ENCODE measurements at places on chromosomes 3 and 15.

- no peak for DNase-seq
Measured at GRCh38 chr15:68781217-68781616, 39.5 kb downstream of the ANP32A start.

DNA sequence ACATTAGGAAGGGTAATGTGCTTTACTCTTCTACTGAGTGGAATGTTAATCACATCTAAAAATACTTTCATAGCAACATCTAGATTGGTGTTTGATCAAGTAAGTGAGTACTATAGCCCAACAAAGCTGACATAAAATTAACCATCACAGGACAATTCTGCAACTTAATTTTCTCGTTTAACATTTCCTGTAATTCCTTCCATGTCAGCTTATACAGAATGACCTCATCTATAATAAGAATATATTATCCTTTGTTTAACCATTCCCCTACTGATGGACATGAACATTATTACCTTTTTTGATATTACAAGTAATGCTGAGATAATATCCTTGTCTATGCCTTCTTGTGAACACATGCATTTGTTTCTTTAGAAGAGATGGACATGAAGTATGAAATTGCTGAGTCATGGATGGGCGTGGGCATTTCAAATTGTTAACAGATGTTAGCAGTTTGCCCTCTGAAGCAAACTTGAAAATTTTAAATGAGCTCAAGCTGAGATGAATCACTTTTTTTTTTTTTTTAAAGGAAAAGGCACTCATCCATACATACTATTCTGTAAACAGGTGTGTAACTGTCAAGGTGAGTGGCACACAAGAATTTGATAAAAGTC is 85.1 kb downstream of the OXNAD1 start:
- DNase-seq, result no peak

DNA sequence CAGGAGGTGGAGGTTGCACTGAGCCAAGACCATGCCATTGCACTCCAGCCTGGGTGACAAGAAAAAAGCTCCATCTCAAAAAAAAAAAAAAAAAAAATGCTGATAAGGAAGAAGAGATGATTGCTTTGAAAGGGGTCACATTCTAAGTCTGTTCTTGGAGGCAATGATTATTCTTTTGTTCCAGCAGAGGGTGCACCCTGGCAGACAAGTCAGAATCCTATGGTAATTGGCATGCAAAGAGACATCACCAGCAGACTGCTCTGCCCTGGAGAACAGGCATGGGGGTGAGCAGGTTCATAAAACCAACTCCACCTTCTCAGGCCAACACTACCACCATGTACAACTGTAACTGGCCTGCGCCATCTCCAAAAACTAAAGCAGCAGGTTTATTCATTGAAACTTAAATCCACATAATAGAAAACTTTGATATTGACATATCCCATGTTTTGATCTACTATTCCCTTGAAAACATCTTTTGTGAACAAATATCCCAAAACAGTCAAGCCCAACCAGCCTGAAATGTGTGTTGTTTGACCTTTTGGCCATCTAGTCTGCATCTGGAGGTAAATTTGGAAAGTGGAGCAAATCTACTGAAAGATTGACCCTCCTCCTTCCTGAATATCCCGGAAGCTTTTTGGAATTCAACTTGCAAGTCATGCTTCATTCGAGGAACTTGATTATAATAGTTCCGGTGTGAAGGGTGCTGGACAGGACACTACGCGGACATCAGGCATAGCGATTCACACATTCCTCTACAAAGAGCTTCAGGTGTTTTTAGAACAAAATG is 100.3 kb downstream of the MECOM start:
- no peak for DNase-seq

- no peak for DNase-seq
Measured at GRCh38 chr3:159480046-159480445, 508.6 kb upstream of the IL12A start.

GRCh38 chr3:16415911-16416476 is 97.5 kb downstream of the RFTN1 start:
- DNase-seq, result no peak

DNA sequence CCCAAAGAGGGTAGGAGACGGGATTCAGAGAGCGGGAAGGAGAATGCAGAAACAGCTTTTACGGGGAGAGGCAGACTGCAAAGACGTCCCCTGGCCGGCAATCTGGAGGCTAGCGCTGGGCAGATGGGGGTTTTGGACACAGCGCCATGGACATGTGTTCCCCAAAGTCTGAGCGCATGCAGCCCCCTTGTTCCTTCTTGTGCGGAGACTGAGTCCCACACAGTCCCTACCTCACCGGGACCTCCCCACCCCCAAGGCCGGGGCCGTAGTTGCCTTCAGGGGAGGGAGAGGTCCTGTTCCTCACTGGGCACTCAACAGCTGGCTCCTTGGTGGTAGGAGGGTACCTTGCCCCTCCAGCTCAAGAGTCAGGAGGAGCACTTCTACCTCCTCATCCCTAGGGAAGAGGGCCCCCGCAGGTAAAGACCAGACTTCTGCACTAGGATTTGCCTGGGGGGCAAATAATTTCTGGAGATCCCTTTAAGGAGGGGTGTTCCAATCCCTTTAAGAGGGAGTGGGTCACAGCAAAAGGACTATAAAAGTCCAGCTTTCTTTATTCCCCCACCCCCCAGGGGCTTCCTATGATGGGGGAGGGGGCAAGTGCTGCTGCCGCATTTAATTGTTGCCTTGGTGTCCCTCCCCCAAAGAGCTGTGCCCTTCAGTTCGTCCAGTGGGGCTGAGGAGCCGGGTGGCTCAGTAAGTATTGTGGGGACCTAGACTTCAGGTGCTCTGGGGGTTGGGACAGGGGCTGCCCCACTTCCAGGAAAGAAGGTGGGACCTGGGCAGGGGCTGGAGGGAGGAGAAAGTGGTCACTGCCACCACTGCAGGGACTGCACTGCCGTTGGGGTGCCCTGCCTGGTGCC is 3.6 kb upstream of the BAHD1 start:
- no peak for DNase-seq

- DNase-seq, result no peak
Measured at GRCh38 chr15:58704155-58704865, 45.2 kb downstream of the ADAM10 start.

Measured in hematopoietic multipotent progenitor cell treated with erythropoietin and hydrocortisone succinate and interleukin-3 and kit ligand, for 15 days (in vitro differentiated cells).